ENCODE measurements at places on chromosomes 2 and 18.

DNA sequence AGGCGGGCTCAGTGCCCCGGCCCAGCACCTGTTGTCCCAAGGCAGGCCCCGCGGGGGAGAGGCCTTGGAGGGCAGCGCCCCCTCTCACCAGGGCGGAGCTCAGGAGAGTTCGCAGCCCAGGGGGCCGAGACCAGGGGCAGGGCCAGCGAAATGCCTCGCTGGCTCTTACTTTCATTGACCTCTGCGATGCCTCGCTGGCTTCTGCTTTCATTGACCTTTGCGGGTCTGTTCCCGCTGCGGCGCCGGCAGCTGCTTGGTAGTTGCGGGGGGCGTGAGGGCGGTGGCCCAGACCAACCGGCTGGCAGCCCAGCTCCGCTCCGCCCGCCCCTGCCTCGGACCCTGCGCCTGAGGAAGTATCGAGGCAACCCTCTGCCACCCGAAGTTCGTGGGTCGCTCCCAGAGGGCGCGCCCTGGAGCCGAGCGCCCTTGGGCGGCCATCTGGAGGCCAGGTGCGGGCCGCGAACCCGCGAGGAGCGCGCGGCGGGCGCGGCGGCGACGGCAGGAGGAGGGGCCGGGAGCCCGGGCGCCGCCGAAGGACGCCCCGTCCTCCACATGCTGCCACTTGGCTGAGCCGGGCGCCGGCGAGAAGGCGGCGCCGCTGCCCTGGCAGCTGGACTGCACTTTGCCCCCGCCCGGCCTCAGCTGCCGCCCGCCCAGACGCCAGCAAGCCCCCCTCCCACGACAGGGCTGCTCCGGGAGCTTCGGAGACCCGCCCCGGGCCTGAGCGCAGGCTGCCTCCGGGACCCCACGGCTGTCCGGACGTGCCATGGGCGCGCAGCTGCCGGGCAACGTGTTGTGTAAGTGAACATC is 118.0 kb upstream of the MSTN start:
- no peak for DNase-seq

- no peak for DNase-seq
Observed at GRCh38 chr18:44901283-44901682, 220.6 kb downstream of the SETBP1 start.

DNA sequence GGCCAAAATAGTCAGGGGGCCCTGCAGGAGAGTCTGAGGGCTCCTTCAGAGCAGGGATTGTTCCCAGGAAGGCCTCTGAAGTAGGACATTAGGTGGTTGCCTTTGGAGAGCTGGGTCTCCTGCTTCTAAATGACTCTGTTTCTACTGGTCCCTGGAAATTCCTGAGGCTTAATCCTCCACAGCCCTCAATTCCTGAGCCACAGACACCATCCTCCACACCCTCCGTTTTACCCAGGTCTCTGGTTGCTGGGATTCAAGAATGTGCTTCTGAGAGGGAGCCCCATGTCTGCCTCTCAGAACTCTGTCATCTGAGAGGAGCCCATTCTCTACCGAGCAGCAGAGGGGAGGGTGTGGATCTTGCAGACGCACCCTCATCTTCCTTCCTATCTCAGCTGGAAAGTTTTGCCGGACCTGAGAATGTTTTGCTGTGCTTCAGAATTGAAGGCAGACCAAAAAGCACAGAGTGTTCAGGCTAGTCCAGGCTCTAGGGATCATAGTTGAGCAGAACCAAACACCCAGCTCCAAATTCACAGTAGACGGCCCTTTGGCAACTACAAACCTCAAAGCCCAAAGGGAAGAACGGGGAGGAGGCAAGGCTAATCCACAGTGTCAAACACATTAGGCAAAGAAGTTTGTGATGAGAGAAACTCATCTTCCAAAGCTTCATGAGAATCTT is 8.1 kb downstream of the VIT start:
- no peak for DNase-seq

- no peak for DNase-seq
Observed at GRCh38 chr2:71538656-71539265, 85.4 kb downstream of the DYSF start.

DNA sequence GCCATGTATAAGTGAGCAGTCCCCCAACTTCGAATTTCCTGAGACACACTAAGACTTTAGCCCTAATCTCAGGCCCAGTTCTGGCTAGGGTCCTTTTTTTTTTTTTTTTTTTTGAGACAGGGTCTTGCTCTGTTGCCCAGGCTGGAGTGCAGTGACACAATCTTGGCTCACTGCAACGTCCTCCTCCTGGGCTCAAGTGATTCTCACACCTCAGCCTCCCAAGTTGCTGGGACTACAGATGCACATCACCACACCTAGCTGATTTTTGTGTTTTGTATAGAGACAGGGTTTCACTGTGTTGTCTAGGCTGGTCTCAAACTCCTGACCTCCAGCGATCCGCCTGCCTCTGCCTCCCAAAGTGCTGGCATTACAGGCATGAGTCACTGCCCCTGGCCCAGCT is 23.9 kb upstream of the TGIF1 start:
- no peak for DNase-seq

GRCh38 chr2:237200462-237200861 is 114.8 kb downstream of the COPS8 start:
- DNase-seq: no peak

GRCh38 chr2:160927324-160927723 is 232.9 kb upstream of the TANK start:
- DNase-seq: no peak

DNA sequence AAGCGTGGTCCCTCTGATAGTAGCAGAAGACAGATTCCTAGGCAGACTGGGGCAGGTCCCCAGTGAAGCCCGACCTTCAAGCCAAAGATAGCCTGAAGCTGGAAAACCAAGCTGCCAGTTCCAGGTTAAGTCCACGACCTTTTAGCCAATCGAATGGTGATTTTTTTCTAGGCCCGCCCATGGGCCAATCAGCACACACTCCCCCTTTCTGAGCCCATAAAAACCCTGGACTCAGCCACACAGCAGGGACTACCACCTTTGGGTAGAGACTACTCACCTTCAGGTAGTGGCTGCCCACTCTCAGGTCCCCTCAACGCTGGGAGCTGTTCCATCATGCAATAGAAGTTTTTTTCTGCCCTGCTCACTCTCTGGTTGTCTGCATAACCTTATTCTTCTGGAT is 14.5 kb upstream of the ADI1 start:
- DNase-seq: no peak

DNA sequence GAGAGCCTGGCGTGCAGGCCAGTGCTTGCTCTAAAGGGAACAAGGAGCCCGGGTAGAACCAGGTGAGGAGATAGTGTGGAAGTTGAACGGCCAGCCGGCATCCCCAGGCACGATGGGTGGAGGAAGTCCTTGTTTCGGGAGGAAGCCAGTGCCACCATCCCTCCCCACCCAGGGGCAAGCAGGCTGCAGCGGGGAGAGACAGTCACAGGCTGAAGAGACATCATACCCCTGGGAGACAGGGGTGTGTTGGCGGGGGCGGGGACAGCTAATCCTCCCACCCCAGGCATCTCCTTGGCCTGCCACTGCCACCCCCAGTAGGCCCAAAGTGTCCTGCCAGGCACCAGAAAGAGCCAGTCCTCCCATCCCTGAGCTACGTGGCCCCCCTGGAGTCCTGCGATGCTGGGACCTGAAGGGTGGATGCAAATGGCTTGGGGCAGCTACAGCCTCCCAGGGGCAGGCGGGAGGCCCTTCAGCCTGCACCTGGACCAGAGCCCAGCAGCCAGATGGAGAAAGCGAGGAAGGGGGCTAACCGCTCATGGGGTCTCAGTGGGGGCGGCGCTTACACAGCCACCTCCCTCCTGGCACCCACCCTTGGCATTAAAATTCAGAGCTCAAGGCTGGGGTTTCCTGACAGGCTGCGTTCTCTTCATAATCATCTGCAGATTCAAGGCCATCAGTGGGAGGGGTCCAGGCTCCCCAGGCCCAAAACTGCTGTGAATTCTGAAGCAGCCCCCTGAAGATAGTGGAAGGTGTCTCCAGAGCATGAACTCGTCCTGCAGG is 14.8 kb upstream of the GPR55 start:
- DNase-seq: no peak

GRCh38 chr2:157625296-157625695 is 3.4 kb downstream of the ACVR1C start:
- no peak for DNase-seq

GRCh38 chr2:54476852-54477251 is 20.7 kb downstream of the SPTBN1 start:
- no peak for DNase-seq

- DNase-seq: no peak
Observed at GRCh38 chr2:43034242-43034619, 192.2 kb downstream of the ZFP36L2 start.

DNA sequence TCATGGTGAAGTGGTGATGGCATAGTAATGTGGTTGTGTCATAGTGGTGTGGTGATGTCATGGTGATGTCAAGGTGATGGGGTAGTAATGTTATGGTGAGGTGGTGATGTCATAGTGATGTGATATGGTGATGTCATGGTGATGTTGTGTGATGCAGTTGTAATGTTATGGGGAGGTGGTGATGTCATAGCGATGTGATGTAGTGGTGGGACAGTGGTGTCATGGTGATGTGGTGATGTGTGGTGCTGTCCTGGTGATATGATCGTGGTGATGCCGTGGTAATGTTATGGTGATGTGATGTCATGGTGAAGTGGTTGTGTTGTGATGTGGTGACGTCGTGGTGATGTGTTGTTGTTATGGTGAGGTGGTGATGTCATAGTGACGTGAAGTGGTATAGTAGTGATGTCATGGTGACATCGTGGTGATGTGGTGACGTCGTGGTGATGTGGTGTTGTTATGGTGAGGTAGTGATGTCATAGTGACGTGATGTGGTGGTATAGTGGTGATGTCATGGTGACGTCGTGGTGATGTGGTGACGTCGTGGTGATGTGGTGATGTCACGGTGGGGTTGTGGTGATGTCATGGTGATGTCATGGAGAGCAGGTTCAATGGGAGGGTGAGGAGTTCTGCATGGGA is 242.7 kb upstream of the MYT1L start:
- DNase-seq: no peak

- no peak for DNase-seq
Observed at GRCh38 chr2:175807031-175807873, 194.8 kb downstream of the LNPK start.

- DNase-seq: no peak
Observed at GRCh38 chr2:135792401-135793150, 44.4 kb downstream of the LCT start.

DNA sequence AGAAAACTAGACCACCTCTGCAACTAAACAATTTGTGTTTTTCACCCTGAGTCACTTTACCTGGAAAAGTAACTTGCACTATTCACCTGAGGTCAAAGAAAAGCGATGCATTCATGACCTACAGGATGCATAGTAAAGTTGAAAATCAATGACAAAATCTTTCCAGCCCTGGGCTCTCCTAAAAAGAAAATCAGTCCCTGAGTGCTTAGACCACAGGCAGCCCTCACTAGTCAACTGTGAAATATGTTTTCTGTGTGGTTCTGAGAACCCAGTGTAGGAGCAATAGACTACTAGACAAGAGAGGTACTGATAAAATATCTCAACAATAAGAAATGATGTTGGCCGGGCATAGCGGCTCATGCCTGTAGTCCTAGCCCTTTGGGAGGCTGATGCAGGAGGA is 133.1 kb downstream of the TXNL1 start:
- no peak for DNase-seq

DNA sequence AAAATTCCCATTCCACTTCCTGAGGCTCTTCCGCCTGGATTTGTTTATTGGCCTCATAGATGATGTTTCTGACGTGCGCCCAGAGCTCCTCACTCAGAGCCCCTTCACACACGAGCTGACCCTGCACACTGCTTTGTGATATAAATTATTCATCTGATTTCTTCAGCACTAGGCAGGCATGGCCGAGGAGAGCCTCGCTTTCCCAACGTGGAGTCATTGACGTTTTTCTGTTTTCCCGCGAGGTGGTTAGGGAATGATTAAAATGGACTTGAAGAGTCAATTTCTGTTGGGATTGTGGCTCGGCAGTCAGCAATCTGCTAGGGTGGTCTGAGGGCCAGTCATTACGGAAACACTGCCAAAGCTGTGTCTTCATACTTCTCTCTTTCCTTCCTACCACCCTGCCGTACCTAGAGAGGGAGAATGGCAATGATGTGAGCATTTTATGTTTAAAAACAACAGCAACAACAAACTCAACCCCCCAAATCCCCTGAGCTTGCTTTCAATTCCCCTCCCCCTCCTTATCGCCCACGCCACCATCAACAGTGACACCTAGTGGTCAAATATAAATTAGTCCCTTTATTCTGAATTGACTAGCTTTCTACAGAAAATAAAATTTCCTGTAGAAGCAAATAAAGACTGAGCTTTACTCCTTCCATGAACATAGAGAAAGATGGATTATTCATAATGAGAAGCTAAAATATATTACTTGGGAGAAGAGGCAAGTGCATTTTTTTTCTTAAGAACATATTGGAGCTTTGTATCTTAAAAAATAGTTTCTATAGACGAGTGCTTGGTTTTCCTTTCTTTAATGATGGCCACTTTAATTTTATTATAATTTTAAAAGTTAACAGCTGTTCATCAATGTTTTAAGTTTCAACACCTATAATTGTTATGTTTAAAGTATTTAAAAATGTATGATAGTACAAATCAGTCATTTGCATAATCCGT is 285.1 kb downstream of the MTX2 start:
- no peak for DNase-seq

DNA sequence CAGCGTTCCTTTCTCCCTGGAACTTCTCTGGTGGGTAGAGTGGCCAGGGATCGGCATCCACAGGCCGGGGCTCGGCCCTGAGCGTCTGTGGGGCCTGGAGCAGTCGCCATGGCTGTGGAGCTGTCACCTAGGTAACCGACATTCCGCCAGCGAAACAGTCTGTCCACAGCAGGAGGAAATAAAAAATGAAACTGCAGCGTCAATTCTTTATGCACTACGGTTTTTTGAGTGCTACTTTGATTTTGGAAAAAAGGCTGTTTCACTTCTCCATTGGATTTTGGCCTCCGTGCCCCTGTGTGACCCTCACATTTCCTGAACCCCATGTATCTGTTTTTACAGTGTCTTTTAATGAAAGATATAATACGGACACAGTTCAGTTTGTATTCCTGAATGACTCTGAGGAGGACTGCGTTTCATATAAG is 163.4 kb downstream of the LDLRAD4 start:
- DNase-seq: no peak

- no peak for DNase-seq
Observed at GRCh38 chr2:46196871-46197462, 100.2 kb upstream of the EPAS1 start.
